AG08395 (cell line): ENCODE measurements at places on chromosomes 2 and 18.
A peak's percentile ranks its signal among the peaks of the same experiment; 100 is the strongest.

GRCh38 chr18:48629730-48630324, 91.0 kb downstream of the CTIF start:
- DNase-seq, result peak; percentile 96

DNA sequence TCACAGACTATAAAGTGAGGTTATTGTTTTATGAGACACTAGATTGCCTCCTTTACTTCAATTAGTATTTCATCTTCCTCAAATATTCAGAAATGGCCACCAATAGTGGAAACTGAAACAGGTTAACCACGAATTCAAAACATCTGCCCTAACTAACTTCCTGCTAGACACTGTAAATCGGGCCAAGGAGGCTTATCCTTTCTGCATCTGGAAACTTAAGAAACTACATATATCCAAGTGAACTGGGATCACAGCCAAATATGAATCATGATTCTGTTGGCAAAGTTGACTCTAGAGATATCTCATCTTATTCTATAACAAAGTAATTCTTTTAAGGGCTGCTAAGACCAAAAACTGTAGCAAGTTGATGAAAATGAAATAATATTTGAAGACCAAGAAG, 136.6 kb upstream of the ZC3H15 start:
- peak; percentile 3 for DNase-seq

DNA sequence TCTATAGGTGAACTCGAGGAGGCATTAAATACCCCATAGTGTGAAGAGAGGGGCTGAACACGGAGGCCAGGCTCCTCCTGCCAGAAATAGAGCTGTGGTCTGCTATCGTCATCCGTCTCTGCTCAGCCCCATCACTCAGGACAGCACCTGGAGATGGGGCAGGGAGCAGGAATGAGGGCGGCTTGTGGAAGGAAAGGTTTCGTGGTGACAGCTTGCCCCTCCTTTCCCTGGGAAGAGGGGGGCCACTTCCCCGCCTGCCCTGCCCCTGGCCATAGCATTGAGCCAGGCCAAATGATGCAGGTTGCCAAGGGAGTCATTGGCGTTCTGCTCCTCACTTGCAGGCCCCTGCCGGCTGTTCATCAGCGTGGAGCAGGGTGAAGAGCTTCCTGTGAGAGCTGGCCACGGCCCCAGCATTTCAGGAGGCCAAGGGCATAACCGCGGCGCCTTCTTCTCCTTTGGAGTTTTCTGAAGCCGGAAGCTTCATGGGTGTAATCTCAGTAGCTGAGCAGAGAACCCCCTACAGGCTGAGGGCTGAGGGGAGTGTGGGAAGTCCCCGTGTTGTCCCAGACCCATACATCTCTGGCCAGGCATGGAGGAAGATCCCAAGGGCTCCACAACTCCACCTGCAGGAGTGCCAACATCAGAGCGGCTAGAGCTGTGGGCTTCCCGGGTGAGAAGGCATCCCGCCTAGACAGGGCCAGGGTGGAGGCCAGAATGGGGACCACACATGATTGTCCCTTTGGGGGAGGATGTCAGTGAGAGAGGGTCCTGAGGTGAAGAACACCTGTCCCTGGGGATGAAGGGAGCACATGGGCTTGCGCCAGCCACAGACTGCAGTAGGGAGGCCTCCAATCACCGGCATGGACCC, 112.5 kb upstream of the GLI2 start:
- DNase-seq, result no peak

DNA sequence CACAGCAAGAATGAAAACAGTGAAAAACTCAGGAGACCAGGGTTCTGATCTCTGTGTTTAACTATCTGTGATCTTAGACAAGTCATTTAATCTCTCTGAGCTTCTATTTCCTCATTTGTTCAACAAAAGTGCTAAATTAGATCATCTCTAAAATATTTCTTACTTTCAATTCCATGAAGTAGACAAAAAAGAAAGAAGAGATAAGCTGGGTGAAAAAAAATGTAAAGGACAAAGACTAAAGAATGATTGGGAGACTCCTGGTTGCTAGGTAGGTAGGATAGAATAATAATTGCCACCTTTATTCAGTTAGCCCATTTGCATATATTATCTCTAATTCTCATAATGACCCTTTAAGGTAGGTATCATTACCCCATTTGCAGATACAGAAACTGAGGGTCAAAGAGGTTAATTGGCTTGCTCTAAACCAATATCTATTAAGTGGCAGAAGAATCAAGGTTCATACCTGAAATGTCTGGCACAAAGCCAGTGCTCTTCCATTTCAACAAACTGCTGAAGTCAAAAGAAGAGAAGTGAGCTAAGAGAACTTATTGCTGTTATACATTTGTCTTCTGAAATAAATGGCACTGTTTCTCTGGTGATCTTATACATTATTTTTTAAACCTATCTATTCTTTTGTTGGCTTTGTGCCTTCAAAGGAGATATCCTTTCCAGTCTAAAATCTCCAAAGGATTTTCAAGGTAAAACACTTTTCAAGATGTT, 141.7 kb downstream of the OTX1 start:
- no peak for DNase-seq

- no peak for DNase-seq
These were observed 325.0 kb upstream of the UBE2E3 start for GRCh38 chr2:180655393-180655792.

DNA sequence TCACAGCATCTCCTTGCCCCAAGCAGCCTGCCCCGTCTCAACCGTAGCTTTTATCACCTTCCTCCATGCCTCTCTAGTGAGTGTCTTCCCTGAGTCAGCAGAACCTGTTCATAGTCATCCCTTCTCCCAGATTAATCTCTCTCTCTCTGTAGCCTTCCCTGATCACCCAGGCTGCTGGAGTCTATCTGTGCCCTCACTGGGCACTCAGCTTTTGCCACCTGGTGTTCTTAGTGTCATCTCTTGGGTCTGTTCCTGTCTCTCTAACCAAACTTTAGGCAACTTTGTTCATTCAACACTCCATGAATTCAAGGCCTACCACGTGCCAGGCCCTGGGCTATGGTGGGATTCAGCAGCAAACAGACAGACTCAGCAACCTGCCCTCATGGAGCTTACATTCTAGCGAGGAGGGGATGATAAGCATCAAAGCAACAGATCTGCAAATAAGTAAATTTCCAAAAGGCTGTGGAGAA, 159.1 kb downstream of the SMAD7 start:
- DNase-seq, result no peak

DNA sequence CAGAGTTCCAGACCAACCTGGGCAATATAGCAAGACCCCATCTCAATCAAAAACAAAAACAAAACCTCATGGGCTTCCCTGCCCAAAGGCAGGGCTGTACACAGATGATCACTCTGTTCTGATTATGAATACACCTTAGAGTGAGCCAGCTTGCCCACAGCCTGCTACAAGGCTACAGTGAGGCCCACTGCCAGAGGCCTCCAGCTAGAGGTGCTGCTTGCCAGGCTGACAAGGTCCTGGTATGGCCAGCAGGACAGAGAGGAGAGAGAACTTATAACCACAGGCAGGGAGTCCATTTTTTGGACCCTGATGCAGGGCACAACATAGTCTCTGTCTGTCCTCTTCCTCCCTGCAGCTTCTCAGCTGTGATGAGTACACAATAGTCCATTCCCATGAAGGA, 41.5 kb downstream of the KANSL3 start:
- DNase-seq, result no peak

DNA sequence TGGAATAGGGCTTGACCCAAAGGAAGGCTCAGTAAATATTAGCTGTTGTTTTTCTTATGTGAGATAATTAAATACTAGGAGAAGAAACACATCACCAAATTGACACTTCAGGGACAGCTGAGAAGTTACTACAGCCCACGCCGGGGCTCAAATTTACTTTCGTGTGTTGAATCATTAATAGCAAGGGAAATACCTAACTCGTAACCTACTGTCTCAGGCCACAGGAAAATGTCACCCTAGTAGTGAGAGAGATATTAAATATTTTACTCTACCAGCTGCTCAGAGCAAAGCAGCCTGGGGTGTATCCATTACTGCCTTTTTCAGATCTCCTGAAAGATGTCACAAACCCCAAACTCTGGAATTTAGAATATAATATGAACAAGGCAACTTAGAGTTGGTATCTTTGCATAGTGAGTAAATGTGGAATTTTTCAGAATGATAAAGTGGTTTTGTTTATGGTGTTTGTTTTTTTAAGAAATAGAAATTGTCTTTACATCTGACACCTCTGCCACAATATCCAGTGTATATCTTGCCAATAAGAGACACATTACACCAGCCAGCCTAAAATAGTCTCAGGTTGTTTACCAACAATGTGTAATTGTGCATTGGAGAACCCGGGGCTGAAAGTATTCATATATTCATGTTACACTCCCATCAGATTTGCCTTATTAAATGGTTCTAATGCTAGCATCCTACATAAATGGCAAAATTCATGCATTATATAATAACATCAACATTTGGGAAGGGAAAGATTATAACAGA, 48.4 kb downstream of the ATP8B1 start:
- DNase-seq, result no peak

GRCh38 chr18:31454066-31454708, 6.6 kb downstream of the DSG3 start:
- DNase-seq, result no peak

DNA sequence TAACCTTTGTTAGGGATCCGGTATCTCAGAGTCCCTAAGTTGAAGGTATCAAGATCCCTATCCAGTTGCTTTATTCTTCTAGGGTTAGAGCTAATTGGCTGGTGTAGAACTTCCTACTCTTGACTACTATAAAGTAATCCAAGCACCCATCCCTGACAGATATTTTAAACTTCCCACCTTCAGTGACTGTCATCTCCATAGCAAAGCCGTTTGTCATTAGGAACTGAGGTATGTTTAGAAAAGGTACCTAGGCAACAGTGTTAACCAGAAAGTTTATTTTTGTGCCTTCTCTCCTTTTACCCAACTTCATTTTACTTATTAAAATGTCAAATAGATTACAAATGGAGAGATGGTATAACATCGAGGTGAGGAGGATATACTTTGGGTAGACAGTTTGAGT, 4.5 kb downstream of the FAM117B start:
- no peak for DNase-seq

DNA sequence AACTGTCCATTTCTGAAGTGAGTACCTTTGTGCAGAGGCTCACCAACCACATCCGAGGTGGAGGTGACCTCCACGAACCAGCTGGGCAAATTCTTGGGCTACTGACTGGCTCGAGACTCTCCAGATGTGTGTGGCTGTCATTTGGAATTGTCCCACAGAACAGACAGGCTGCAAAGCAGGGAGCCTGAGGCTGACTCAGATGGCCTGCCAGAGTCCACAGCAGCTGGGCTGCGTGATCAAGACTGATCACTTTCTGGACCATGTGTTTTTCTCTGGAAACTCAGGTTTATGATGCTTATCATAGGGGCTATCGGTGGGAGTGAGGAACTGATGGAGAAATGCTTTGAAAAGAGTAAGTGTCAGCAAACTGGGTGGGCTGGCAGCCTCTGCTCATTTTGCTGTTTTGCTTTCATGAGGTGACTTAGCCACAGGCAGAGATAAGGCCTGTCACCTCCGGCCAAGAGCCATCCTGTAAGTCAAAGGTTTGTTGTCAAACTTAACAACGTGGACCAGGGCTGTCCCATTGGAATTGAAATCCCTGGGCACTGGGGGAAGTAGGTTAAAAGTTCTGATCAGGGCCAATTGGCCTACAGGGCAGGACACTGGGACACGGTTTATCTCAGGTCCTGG, 120.4 kb downstream of the LIPG start:
- no peak for DNase-seq
